ENCODE measurements at places on chromosomes 6 and 20. TPM values are rescaled to one million over a fixed set of nuclear protein-coding genes. Genes with fewer than 3 reads are reported as not detected.

The BPIFA1 gene
- not detected for total RNA-seq

The KCNG1 gene
- total RNA-seq: 1.0 TPM

- DNase-seq: no peak
These were observed 7.6 kb downstream of the MAPK14 start for GRCh38 chr6:36035225-36035624.

- no peak for DNase-seq
These were observed 19.0 kb downstream of the HECA start for GRCh38 chr6:139153855-139154254.

- no peak for DNase-seq
These were observed 201.2 kb upstream of the SHLD1 start for GRCh38 chr20:5548902-5549599.

All from activated naive CD8-positive, alpha-beta T cell treated with anti-CD3 and anti-CD28 coated beads for 36 hours (primary cell).